ENCODE measurements at places on chromosomes 2 and 18.

DNA sequence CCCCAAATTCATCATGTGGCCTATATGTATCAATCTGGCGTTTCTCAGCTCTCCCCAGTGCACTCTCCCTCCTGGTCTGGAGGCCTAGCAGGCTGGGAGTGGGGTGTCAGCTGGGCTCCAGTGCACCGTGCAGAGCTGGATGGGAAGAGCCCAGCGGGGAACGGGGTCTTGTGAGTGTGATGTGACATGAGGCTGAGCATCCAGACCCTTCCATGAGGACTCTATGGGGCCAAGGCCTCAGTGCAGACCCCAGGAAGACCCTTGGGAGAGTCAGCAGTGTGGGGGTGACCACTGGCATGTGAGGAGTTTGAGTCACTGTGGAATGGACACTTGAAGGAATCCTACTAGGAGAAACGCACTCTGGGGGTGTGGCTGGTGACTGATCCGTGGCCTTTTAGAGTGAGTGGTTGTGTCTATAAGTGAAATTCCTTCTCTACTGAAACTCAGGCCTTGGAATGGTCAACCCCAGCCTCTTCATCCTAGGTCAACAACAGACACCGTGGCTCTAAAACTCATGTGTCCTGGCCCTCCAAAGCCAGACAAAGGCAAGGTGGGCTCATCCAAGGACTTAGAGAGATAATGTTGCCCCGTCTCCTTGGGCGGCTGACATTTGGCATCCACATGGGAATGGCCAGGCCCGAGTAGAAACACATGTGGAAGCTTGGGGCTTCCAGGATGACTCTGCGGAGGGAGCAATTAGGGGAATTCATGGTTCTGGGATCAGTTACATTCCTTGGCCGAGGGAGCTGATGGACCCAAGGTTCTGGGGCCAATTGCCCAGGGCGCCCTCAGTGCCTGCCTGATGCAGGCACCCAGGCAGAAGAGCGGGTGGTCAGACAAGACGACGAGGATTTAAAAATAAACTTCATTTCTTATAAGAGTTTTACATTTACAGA, 156.0 kb upstream of the TWIST2 start:
- DNase-seq, result no peak

GRCh38 chr2:4353668-4354067, 650.3 kb downstream of the DCDC2C start:
- no peak for DNase-seq

DNA sequence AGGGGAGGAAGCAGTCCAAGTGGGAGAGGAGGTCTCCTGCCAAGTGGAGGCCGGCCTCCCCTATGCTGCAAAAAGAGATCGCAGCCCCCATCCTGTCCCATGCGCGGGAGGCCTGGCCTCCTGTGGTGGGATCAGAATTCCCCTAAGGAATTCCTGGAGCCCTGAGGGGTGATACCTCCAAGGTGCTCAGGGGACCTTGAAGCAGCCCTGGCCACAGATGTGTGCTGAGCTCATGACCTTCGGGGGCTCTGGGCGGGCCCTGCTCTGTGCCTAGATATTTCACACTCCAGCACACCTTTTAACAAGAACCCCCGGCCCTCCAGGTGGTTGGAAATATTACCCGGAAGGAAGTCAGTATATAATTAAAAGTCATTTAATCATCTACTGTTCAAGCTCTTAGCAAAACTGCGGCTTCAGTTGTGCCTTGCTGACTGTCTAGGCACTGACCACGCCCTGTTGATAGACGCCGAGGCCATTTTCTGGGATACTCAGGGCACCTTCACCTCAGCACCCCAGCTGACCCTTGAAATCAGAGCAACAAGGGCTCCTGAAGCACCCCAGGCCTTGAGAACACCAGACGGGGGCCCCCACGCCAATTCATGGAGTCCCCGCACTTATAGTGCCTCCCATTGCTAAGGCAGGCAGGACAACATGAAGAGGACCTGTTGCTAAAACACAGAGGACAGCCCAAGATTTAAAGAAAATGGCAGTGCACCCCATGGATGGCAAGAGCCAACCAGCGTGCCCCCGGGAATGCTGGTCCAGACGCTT, 119.1 kb downstream of the NDUFA10 start:
- DNase-seq, result no peak

- DNase-seq, result no peak
Measured at GRCh38 chr2:78984386-78984785, 41.1 kb upstream of the REG3G start.

GRCh38 chr18:37435996-37436395, 129.6 kb downstream of the CELF4 start:
- DNase-seq, result no peak

DNA sequence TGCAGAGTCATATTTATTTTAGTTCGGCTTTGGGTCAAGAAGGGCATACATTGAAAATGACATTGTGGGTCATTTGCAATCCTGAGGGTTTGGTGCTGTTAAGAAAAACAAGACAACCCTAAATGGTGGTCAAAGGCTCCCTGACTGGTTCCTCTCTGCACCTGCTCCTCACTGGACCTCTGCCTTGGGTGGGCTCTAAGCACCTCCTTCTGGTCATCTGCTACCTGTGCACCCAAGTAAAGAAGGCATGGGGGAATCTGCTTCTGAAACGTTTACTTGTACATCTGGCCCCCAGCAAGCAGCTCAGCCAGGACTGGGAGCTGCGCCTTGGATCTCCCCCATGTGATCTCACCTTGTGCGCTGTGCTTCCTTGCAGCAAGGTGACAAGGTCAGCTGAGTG, 55.2 kb upstream of the MAL start:
- no peak for DNase-seq
